CD4-positive, alpha-beta T cell treated with Interleukin-15 for 4 hours (primary cell): ENCODE measurements at places on chromosomes 2 and 18.
A peak's percentile ranks its signal among the peaks of the same experiment; 100 is the strongest.

DNA sequence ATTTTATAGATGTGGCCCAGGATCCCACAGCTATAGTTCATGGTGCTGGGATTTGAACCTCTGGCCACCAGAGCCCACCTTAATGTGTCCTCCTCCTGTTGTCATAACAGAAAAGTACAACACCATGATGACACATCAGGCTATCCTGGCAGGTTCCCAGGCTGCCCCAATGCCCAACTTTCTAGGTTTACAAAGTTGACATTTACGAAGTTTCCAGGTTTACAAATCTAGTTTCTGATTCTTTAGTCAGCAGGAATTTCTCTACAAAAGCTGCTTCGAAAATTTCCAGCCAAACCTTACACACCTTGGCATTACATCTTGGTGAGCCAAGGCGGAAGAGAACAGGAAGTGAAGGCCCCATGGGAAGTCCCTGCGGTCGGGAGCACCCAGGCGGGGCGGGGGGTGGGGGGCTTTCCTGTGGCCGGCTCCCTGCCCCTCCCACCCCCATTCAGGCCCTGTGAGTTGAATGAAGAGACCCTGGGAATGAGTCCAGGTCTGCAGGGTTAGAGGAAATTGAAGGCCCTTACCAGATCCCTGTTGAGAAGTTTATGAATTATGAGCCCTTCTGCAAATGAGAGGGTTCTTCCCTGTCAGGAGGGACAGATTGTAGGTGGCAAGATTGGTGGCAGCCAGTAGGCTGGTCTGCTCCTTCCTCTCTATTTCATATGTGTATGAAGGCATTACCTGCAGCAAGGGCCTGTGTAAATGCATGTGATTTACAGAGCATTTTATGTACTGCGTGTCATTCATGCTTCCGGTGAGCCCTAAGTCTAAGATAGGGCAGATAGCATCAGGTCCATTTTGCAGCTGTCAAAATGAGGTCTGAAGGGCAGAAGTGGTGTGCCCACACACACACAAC is 11.1 kb upstream of the IL1RN start:
- DNase-seq: no peak

- no peak for DNase-seq
Observed at GRCh38 chr2:7094231-7094741, 177.1 kb downstream of the RNF144A start.

DNA sequence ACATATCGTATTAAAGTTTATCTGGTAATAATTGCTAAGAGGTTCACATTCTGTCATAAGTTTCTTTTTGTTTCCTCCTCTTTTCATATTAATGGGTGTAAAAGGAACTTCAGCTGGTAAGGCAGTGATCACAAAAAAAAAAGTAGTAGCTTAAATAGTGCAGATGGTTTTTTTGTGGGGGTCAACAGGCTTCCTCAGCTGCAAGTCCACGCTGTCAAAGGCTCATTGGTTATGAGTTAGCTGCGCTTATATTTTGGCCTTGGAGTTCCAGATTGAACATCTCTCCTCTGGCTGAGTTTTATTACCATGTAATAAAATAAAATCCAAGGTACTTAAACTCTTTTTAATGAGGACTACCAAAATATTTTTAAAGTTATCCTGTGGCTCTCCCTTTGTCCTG is 277.0 kb upstream of the ZEB2 start:
- no peak for DNase-seq

DNA sequence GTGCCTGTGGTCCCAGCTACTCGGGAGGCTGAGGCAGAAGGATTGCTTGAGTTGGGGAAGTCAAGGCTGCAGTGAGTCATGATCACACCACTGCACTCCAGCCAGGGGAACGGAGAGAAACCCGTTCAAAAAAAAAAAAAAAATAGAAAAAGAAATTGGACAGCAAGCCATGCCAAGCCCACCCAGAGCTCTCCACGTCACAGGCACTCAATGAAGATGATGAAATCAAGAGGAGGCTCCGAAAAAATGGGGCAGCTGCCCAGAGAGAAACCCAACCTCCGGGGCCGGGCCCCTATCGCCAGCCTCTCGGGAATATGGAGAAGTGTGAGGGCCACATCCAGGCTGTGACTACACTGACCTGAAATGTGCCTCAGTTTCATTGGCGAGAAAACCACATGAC is 40.0 kb downstream of the BIN1 start:
- no peak for DNase-seq

DNA sequence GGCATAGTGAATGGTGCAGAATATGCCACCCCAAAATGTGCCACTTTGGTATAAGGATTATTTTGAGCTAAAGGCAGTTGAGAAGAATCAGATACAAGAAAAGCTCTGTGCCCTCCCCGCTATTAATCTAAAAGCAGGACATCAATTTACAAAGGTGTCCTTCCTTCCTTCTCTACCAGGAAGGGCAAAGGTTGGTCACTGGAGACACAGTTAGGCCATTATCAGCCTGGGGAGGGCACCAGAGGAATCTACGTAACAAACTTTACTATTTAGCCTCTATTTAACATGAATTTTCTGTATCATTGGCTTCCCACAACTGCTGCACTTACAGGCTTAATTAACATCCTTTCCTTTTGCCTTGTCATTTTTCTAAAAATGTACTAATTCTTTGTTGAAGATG is 52.6 kb downstream of the MEP1B start:
- no peak for DNase-seq

DNA sequence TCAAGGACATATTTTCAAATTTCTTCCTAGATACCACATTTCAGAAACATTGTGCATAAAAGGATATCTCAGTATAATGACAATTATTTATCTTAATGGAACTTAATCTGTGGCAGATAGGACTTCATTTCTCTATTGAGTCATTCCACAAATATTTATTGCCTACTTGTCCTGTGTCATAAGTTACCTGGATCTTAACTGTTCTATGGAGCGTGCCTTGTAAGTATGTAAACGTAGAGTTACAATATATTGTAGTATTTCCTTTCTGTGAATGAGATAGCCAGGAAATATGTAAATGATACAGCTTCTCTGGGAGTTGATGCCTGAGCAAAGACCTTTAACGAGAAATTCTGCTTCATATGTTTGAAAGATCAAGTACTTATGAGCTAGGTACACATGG is 2.5 kb downstream of the AGFG1 start:
- no peak for DNase-seq

DNA sequence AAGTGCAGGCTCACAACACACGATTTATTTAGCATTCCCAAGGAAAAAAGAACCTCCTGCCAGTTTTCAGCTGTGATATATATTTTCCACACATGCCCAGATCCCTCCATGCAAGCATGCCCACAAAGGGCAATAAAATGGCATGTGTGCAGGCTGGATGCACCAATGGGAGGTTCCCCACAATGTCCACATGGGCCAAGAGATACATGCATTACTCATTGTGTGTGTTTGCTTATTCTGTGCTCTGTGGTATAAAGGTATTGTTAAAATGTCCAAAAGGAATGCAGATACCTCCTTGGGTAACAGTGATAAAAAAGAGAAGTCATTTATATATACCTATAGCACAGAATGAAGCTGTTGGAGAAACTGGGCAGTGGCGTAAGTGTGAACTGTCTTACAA is 207.4 kb downstream of the FHOD3 start:
- DNase-seq: no peak

DNA sequence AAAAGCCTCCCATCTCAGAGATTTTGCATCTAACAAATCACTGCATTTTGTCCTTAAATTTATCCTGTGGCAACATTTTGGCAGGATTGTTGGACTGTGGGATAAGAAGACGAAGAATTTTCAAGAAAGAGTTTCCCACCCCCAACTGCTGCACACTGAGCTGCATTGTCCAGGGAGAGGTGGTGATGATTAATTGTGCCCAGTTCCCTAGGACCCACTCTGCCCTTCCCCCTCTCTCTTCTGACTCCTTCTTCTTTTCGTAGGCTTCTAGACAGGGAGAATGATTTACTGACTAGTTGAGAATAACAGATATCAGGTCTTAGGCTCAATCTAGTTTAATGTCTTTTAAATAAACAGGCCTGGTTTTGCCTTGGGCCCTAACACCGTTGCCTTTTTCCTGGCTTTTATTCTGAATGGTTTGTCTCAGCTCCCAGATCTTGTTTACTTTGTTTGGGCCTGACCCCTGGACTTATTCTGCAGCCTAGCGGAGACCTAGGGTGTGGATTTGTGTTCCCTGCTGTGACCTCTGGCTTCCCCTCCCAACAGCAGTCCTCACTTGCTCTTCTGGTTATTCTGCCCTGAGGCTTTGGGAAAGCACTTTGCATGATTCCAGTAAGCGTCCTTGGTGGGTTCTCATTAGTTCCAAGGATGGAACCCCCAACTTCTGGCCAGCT is 233.3 kb downstream of the INSIG2 start:
- DNase-seq: no peak

GRCh38 chr2:231611273-231612108 is 18.8 kb downstream of the TEX44 start:
- peak; percentile 64 for DNase-seq
